Brain pericyte (primary cell): ENCODE measurements at places on chromosomes 5 and 9.
A peak's percentile ranks its signal among the peaks of the same experiment; 100 is the strongest.

GRCh38 chr5:121189342-121190305 is 662.1 kb upstream of the FTMT start:
- peak; percentile 67 for DNase-seq

DNA sequence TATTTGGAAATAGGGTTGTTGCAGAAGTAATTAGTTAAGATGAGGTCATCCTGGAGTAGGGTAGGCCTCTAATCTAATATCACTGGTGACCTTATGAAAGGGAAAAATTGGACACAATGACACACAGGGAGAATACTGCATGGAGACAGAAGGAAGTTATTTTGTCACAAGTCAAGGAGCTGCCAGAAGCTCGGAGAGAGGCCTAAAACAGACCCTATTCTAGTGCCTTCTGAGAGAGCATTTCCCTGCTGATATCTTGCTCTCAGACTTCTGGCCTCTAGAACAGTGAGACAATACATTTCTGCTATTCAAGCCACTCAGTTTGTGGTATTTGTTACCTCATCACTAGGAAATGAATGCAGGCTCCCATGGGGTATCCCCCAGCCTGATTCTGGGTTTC is 332.9 kb downstream of the CSNK1G3 start:
- no peak for DNase-seq

- no peak for DNase-seq
Observed at GRCh38 chr5:17223367-17224185, 6.1 kb downstream of the BASP1 start.

GRCh38 chr5:74415695-74416102 is 224.8 kb downstream of the ENC1 start:
- no peak for DNase-seq

DNA sequence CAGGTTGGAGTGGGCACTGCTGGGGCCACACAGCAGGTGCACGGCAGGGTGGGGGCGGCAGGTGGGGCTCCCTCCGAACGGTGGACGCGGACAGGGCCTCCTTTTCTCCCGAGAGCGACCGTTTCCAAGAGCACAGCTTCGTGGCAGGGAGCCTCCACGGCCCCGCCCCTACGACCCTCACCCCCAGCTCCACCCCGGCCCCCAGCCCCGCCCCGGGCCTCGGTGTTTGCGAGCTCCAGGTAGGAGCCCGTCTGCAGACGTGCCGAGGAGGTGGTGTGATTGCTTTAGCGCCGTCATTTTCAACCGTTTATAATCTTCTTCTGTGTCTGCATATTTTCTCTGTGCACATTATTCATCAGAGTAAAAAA is 8.8 kb downstream of the GRIN1 start:
- DNase-seq = no peak

DNA sequence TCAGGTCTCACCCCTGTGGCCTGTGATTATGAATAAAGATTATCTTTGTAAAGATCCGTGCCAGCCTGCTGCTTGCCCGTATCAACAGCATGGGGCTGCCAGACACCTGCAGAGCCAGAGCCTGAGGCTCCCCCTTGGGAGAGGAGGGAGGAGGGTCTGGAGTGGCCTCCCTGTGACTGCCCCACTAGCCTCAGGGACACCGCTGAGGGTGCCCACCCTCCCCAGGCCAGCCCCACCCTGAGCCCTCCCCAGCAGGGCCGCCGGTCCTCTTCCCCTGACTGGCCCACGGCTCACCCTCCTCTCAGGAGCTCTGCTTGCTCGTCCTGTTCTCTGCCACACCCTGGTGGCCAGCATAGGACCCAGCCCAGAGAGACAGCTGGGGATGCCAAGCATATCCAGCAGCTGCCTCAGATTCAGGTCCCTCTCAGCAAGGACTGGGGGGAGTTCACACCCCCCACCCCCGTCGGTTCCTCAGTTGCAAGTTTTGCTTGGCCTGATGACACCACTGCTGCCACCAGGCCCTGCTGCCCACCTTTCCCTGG is 1.9 kb downstream of the SSNA1 start:
- no peak for DNase-seq

- DNase-seq = no peak
Observed at GRCh38 chr5:53194086-53194485, 84.5 kb upstream of the MOCS2 start.

DNA sequence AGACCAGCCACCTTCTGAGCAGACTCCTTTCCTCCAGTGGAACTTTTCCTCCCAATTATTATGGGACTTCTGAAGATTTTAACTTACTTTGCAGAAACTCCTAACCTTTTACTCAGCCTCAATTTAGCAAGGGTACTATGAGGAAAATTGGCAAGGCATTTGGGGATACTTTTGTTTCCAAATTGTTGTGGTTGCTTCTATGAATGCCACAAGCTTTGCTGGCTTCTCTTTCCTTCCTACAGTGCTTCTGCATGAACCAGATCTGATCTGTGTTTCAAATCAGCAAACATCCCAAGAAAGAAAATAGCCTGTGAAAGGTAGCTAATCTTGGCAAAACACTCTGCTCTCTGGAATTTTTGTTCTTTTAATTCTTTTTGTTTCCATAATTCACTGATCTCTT is 57.3 kb upstream of the TAF11L2 start:
- DNase-seq = no peak

DNA sequence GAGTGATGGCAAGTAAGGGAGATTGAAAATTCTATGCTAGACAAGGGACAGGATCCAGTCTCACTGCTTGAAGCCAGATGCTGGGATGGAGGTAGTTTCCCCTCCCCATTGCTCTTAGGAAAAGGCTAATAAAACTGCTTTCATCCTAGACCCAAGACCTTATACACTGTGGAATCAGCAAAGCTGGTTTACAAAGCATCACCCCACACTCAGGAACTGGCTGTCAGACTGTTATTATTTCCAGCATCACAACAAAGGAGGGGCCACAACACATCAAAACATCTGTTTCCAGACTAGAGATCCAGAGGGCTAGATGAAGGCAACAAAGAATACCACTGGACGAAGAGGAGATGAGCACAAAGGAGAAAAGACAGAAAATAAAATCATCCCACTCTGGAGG is 364.6 kb upstream of the PTGER4 start:
- DNase-seq = no peak

DNA sequence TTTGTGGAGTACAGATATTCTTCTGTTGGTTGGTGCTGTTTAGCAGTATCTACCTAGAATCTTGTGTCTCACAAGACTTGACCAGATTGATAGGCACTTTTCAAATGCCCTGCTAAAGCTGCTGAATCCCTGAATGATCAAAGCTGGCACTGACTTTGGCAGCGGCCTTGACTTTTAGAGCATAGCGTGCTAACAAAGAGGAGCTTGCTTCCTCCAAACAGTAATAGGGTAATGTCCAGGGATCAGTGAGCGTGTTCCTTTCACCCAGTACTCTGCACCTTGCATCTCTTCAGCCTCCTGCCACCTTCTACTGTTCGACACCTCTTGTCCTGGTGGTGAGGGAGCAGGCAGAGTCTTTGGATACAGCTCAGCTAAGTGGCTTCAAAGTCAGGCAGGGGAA is 100.8 kb downstream of the IQGAP2 start:
- DNase-seq = no peak

GRCh38 chr5:104146652-104147051 is 584.1 kb upstream of the NUDT12 start:
- no peak for DNase-seq

DNA sequence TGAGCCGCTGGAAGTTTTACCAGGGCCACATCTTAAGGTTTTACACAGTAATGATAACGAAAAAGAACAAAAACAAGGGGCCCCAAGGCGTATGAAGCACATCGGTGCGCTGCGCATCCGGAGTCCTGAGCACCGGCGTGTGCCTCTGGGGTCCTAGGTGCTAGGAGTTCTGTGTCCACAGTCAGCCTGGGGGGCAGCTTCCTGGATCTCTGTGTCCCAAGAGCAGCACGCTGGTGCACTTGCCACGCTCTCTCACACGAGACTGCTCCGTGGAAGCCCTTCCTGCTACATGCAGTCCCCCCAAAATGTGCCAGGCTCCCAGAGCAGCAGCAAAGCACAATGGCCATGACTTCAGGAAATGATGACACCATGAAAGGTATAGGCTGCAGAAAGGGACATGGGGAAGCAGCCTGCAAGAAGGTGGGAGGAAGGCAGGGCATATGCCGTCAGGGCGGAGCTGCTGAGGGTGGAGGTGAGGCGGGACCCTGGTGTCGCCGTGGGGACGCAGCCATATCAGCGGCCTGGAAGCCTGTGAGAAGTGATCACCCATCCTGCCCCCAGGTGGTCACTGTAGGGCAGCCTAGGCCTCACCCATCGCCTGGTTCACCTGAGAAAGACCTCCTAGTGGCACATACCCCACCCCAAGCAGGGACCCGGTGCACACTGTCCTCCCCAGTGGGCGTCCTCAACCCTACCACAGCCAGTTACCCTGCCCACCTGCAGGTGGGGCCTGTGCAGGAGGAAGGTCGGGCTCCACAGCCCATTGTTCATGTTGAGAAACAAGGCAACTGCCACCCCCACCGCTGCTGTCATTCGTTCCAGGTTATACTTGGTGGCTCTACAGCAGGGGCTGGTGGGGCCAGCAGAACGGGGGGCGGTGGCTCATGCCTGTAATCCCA is 23.6 kb upstream of the SLC6A3 start:
- no peak for DNase-seq

DNA sequence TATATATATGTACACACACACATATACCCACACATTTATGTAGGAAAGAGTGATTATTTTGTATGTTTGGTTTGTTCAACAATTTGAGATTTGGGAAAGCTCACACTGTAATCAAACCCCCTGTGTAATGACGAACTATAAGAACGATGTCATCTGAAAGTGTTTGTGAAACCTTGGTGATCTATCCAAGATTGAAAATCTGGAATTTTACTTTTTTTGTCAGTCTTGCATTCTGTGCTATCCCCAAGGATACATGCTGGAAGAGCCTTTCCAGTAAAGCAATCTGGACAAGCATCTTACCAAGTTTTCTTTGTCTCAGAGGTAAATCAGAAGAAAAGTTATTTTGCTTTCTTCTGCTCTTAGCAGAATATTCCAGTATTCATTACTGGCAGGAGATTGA is 23.3 kb downstream of the SGCD start:
- no peak for DNase-seq

DNA sequence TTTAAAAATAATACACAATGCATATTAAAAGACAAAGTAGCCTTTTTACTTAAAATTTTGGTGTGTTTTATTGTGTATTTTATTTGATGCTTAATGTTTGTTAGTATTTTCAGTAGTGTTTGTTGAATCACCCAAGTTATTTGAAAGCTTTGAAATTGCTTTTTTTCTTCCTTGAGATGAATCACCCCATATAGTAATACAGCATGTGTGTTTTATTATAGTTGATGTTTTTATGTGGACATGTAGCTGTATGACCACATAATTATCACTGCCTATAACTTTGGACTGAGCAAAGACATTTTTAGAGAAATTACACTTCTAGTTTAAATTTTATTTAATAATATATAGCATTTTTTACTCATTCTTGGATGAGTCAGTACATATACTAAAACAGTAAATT is 18.0 kb downstream of the FAM174A start:
- no peak for DNase-seq

- DNase-seq = no peak
Observed at GRCh38 chr9:23408874-23409273, 417.2 kb downstream of the ELAVL2 start.

GRCh38 chr5:161546470-161547301 is at the start of gene GABRB2:
GABRB2 (minus strand) TSS chr5:161546725; CDS start chr5:161546643, 82 bp downstream.
- no peak for DNase-seq

DNA sequence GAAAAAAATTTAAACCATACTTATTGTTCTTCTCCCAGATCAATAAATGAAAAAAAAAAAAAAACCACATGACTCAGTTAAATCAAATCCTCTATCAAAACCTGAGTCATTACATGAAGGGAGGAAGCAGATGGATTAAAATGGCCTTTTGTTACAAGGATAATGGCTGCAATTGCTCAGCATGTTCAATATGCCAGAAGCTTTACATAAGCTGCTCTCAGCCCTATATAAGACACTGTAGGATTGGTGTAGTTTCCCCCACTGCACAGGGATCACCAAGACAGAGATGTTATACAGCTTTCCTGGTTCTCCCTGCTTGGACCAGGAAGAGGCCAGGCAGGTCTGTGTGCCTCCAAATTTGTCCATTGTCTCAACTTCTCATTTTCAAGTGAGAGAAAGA is 101.6 kb upstream of the MAP1B start:
- no peak for DNase-seq

GRCh38 chr5:134136771-134137170 is 22.3 kb downstream of the TCF7 start:
- DNase-seq = no peak

DNA sequence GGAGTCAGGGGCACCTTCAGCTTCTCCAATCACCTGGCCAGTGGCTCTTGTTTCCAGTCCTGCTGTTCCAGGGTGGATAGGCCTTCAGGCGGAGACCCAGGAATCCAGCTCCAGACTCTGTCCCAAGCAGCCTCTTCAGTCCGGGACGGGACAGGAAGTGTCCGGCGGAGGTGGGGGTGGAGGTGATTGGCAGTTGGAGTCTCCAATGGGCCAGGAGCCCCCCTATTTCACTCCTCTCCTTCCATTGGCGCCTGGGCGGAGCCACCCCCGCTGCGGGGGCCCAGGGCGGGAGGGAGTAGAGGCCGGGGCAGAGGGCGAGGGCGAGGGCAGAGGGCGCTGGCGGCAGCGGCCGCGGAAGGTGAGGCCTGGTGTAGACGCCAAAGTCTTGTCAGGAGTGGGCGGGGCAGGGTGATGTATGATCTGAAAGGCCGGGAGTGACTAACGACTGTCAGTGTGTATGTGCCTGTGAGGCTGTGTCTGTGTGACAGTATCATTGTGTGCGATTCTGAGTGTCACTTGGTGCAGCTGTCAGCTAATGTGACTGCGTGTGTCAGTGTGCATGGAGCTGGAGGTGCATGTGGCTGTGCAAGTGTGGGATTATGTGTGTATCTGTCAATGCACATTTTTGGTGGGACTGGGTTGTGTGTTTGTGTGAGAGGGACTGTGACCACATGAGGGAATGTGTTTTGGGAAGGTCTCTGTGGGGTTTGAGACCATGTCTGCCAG is at the start of gene IL11RA:
TSS of gene IL11RA (plus strand) at position 310 of the 726 bp plus-strand sequence. CDS start 3,033 bp downstream, outside the sequence.
- no peak for DNase-seq

DNA sequence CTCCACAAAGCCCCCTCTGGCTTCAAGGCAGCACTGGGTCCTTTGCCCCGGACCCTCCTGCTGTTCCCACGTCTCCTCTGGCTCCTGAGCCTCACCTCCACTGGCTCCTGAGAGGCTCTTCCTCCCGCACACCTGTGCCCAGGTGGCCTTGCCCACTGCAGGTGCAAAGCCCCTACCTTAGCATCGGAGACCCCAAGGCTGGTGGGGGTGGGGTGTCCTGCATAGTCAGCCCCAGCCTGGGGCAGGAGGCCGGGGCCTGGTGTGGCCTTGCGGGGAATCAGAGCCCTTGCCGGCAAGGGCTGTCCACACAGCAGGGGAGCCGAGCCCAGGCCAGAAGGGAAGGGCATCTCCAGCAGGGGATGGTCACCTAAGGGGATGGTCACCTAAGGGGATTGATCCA is 41.3 kb upstream of the CEP72 start:
- no peak for DNase-seq

- no peak for DNase-seq
Observed at GRCh38 chr9:133151041-133151440, 12.7 kb downstream of the GBGT1 start.

- DNase-seq = no peak
Observed at GRCh38 chr5:35159370-35159742, 70.9 kb downstream of the PRLR start.
